ENCODE measurements at places on chromosomes 6 and 20.
A peak's percentile ranks its signal among the peaks of the same experiment; 100 is the strongest.

GRCh38 chr6:10146715-10147451, 268.0 kb downstream of the TFAP2A start:
- peak; percentile 35 for DNase-seq

- no peak for DNase-seq
Measured at GRCh38 chr6:158010591-158011477, 29.2 kb downstream of the SYNJ2 start.

DNA sequence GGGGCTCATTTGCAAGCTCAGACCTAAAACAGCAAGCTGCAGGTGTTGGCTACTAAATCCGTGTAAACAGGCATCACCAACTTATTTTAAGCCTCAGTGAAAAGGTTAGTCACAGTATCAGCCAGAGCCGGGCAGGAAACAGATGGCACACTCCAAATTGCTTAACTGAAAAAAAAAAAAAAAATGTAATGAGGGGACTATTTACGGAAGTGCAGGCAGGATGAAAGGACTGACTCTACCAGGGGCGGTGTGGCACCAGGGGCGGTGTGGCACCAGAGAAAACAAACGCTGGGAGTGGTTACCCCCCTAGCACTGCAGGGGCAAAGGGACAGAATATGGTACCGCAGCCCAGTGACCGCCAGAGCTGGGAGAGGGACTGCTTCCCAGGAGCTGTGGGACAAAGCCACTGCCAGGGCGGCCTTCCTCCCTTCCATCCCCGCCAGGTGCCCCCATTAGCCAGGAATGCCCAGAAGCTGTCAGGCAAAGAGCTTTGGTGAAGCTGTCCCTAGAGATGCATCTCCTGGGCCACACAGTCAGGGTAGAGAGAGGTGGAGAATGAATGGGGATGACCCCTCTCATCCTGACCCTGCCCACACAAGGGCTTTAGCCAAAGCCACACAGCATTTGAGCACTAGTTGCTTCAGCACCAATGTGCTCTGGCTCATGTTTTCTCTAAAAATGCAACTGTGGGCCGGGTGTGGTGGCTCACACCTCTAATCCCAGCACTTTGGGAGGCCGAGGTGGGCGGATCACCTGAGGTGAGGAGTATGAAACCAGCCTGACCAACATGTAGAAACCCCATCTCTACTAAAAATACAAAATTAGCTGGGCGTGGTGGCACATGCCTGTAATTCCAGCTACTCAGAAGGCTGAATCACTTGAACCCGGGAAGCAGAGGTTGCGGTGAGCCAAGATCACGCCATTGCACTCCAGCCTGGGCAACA, 39.6 kb upstream of the GFOD1 start:
- no peak for DNase-seq

DNA sequence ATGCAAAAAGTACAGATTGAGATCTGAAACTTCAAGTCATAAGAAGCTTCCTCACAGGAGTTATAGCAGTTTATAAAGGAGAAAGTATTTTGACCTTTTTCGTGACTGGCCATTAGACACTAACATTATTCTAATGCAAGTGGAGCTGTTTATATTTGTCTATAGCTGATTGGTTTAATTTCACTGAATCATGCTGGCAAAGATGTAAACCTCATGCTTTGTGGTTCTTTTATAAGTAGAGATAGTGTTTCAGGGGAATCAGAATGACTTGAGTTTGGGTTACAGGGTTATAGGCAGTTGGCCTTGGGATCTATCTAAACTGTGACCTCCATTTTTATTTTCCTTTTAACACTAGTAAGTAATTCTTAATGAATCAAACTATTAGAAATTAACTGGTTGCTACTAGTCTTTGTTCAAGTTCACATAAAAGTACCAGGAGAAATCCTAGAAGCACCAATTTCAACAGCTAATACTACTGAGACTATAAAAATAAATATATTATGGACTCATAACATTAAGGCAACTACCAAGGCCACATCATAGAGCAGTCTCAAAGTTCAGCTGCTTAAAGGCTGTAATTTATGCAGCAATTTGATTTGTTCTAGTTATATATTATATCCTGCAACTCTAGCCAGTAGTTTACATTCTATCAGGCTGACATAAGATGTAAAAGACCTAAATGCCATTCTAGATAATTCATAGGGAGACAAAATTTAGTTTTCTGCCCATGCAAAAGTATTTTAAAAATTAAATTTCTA, 94.0 kb downstream of the RNGTT start:
- no peak for DNase-seq

- no peak for DNase-seq
Measured at GRCh38 chr6:105677671-105678475, 275.0 kb upstream of the PREP start.

DNA sequence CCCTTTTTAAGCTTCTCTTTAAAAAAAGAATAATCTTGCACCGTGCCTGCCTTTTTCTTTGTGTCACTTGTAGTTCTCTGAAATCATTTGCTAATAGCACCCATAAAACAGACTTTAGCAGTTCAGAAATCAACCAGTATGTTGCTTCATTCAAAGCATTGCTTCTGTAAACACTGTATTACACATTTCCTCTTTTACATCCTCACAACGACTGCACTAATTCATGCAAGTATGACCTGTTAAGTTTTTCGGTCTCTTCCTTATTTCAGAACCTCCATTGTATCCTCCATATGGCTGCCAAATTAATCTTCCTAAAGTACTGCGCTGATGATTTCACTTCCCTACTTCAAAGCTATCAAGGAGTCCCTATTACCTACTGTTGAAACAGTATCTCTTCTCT, 142.9 kb upstream of the RNF217 start:
- no peak for DNase-seq

Measured in activated CD4-positive, alpha-beta T cell treated with anti-CD3 and anti-CD28 coated beads, Interleukin-2, Interleukin-4, amounts not matched to agents 100 ng/mL and 50 ng/mL, durations not matched to agents 16 hours and 8 hours (primary cell).